T-helper 1 cell treated with Interleukin-12 subunit alpha and Interleukin-12 subunit beta and Interleukin-4 antibody, amounts not matched to agents 30 ng/mL and 1 ng/mL, for 36 hours (primary cell): ENCODE measurements at places on chromosomes 13 and 19. TPM values are rescaled to one million over a fixed set of nuclear protein-coding genes. Genes with fewer than 3 reads are reported as not detected.

The ATP4A gene
- not detected in 2 replicates for total RNA-seq

The ARHGAP33 gene
- total RNA-seq, result 43.7 and 55.9 TPM in 2 replicates

The ELAVL3 gene
- total RNA-seq, result not detected in 2 replicates

The CRLF1 gene
- total RNA-seq, result not detected in 2 replicates

The MEGF8 gene
- total RNA-seq, result 4.3 and 4.5 TPM in 2 replicates

The CD320 gene
- total RNA-seq, result 54.9 and 55.9 TPM in 2 replicates

The NR2F6 gene
- 6.4 and 6.5 TPM in 2 replicates for total RNA-seq

The GNG8 gene
- 13.2 and 14.6 TPM in 2 replicates for total RNA-seq

The ZNF99 gene
- total RNA-seq, result not detected in 2 replicates

The FFAR2 gene
- total RNA-seq, result not detected in 2 replicates

The UHRF1 gene
- 97.2 and 102 TPM in 2 replicates for total RNA-seq
